ENCODE measurements at places on chromosomes 11 and 22.

- no peak for DNase-seq
Observed at GRCh38 chr11:115652094-115652493, 147.9 kb upstream of the CADM1 start.

- DNase-seq, result peak; percentile 61
Observed at GRCh38 chr22:41447435-41448188, 1.0 kb upstream of the TOB2 start.

- no peak for DNase-seq
Observed at GRCh38 chr11:3153291-3153861, 11.7 kb downstream of the OSBPL5 start.

DNA sequence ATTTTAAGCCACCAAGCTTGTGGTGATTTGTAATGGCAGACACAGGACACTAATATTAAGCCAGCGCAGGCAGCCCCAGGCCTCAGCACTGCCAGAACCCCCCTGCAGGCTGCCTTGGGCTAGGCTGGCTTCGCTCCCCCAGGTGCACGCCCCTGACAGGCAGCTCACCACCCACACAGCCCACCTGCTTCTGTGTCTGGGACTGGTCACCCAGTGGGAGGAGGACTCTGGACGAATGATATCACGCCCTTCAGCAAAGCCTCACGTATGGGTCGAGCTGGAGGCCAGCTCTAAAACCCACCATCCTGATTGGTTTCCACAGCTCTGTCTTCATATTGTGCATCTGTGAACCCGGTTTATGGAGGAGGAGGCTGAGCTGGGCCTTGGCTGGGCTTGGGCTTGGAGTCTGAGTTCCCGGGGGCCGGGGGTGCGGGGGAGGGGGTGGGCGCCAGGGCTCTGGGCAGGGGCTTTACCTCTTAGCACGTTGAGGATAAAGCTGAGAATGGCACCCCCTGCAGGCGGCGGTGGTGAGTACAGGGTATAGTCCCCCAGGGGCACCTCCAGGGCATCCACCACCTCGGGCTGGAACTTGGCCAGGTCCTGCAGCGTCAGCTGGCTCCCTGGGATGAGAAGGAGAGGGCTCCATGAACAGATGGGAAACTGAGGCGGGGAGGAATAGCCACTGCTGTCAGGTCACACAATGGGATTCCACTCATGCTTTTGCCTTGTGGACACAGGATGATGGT is 13.8 kb downstream of the GGT5 start:
- peak; percentile 3 for DNase-seq

DNA sequence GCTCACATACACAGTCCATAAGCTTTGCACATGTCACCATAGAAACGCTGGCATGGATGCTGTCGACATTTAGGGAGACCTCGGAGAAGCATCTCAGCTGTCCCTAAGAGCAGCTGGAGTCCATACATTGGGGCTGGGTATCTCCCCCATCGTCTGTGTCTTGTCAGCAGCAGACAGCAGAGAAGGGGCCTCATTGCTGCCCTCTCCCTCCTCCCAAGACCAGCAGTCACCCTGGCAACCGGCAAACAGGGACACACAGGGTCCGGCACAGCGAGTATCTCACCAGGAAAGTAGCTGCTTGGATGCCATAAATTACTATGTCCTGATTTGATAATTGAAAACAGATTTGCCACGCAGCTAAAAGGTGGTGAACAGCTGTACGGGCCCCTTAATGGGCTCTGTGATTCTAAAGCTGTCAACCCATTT is 84.4 kb downstream of the CD44 start:
- DNase-seq, result no peak

DNA sequence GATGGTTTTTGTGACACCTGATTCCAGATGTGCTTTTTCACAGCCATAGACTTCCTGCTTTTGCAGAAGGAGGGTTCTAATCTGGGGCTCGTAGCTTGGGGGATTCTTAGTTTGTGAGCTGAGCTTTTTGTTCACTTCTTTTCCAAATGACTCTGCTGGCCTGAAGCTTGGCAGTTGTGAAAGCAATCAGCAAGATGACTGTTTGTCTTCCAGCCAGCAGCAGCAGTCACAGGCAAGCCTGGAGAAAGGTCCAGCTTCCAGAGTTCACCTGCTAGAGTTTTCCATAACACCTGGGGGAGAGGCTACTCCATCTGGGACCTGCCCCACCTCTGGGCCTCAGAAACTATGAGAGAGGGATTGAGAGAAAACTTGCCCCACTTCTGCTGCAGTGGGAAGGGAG is 4.1 kb downstream of the MARK2 start:
- no peak for DNase-seq

- DNase-seq, result no peak
Observed at GRCh38 chr11:96741068-96741467, 351.3 kb downstream of the JRKL start.

- DNase-seq, result no peak
Observed at GRCh38 chr11:31813391-31814175, 2.5 kb upstream of the PAX6 start.

- DNase-seq, result peak; percentile 25
Observed at GRCh38 chr11:36622431-36623136, 24.5 kb upstream of the RAG2 start.

- no peak for DNase-seq
Observed at GRCh38 chr22:20439928-20440575, 2.4 kb upstream of the SCARF2 start.

GRCh38 chr22:41198027-41198580 is 7.0 kb upstream of the L3MBTL2 start:
- peak; percentile 44 for DNase-seq

GRCh38 chr11:129698212-129698611 is 117.4 kb upstream of the TMEM45B start:
- no peak for DNase-seq

DNA sequence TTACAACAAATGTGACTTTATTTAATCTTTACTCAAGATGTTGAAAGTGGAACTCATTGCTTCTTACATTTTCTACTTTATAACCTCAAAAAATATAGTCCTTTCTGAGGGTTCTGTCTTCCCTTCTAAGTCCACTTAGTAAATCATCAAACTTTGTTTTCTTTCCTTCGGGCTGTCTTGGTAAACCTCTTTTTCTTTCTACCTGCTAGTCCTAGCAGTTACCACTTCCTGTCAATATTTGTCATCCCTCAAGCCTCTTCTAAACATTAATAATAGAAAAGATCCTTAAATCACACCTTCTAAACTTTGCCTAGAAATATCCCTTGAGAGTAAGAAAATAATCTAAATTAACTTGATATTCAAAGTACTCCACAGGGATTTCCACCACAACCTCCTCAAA is 580.4 kb downstream of the CNTN5 start:
- no peak for DNase-seq

- no peak for DNase-seq
Observed at GRCh38 chr11:95295382-95296149, 64.6 kb upstream of the SESN3 start.

DNA sequence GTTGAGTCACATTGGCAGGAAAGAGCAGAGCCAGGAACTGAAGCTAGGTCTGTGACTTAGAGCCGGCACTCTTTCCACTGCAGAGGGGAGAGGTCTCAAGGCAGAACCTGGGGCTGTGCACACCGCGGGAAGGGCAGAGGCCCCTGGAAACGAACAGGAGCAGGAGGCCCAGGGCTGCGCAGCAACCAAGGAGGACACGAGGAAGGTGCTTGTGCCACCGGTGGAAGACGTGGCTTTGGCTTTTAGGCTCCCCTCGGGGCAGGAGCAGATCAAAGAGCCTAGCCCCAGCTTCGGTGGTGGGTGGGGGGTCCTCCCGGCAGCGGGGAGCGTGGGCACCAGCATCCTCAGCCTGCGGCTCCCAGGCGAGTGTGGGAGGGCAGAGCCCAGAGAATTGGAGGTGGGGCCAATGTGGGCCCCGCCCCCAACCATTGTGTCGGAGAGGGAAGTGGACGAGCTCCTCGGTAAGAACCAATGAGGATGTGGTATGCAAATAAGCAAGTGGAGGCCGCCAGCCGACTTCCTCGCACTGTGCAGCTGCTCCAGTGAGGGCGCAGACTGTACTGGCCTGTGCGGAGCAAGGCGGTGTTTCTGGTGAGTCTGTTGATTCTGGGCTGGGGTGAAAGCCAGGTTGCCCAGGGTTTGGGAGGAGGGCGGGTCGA is at the start of gene CCDC116:
Gene CCDC116 (plus strand): TSS at position 524 of the 659 bp plus-strand sequence. CDS start 422 bp downstream, outside the sequence.
- DNase-seq, result no peak

- DNase-seq, result no peak
Observed at GRCh38 chr11:64838600-64839334, 5.7 kb downstream of the CDC42BPG start.

GRCh38 chr11:42003801-42004200 is 544.3 kb upstream of the LRRC4C start:
- DNase-seq, result no peak

- DNase-seq, result no peak
Observed at GRCh38 chr11:27420722-27421572, 51.6 kb downstream of the LGR4 start.

- DNase-seq, result no peak
Observed at GRCh38 chr22:28909375-28909774, 26.0 kb downstream of the ZNRF3 start.

DNA sequence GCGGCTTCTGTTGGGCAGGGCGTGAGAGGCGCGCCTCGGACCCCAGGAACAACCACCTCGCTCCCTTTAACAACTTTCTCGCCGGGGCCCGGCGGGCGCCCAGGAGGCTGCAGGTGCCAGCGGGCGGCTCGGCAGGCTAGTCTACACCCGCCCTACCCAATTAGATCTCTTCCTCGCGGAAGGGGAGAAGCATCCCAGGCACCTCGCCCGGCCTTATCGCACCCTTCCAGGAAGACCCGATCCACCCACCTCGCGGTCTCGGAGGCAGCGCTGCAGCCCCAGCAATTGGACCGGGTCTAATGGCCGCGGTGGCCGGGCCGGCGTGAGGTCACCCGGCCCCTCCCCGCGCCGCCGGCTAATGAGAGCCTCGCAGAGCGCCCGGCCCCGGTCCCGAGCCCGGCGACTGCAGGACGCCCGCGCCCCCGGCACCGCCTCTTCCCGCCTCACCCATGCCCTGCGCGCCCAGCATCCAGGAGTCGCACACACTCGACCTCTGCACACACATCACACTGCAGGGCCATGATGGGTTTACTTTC is at the start of gene PLAAT3:
Gene PLAAT3 (minus strand): TSS at position 298 of the 536 bp plus-strand sequence. CDS start 419 bp downstream, outside the sequence.
- DNase-seq, result peak; percentile 20

- no peak for DNase-seq
Observed at GRCh38 chr11:69554849-69555248, 73.4 kb downstream of the LINC01488 start.

- no peak for DNase-seq
Observed at GRCh38 chr11:135027461-135027860, 615.4 kb upstream of the B3GAT1 start.

DNA sequence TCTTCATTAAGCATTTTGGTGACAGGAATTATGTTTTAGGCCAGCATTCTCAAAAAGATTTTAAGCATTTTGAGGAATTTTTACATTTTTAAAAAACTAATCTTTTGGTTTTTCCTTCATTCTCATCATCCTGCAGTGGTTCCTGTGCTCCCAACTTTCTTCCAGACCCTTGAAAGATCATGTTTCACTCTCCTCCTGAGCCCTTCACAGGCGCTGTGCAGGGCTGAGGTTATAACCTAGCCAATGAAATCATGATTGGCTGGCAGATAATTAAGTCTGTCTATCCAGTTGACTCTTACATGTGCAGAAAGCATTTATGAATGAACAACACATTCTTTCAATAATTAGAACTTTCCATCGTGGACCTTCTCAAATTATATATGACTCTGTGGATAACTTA is 226.3 kb downstream of the DDX10 start:
- no peak for DNase-seq

DNA sequence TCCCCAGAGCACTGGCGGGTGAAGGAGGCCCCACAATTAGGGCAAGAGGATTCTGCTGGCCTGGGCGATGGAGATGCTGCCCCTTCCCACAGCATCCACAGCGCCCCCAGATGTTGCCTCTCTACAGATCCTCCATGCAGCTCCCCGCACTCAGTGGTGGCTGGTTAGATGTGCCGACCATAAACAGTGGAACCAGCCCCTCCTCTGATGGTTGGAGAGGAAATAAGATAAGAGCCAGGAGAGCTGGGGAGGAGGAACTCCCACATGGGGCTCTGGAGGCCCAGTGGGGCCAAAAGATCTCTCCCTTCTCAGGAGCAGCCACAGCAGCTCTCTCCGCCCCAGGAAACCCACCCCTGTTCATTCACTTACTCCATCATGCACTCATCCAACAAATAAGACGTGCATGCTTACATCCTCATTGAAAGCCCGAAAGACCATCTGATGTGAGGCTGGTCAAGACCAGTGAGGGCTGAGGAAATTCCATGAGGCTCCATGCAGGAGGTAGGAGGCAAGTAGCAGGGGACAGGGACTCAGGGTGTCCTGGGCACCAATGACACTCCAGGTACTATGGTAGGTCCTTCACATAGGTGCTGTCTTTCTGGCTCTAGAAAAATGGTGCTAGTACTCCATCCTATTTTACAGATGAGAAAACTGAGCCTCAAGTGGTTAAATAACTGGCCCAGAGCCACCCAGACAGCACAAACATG is 1.5 kb downstream of the PTGDR2 start:
- no peak for DNase-seq

- peak; percentile 0 for DNase-seq
Observed at GRCh38 chr11:40924915-40925314, 534.5 kb downstream of the LRRC4C start.

GRCh38 chr22:28344918-28345703 is 334.5 kb downstream of the TTC28 start:
- no peak for DNase-seq

DNA sequence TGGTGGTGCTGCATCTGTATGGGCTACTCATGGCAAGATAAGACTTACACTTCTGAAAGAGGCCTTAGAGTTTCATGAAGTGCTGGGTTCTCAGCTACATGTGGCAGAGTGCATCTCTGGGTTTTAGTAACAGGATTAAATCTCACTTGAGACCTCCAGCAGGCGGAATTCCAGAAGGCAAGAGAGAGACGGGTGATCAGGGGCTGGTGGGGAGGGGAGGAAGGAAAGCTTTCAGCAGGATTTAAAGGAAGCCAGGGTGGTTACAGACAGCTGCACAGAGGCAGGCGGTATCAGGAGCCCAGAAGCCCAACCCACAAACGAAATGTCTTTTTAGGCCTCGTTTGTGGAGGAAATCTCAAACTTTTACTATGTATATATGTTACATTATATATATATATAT is 56.2 kb upstream of the CD82 start:
- DNase-seq, result no peak

DNA sequence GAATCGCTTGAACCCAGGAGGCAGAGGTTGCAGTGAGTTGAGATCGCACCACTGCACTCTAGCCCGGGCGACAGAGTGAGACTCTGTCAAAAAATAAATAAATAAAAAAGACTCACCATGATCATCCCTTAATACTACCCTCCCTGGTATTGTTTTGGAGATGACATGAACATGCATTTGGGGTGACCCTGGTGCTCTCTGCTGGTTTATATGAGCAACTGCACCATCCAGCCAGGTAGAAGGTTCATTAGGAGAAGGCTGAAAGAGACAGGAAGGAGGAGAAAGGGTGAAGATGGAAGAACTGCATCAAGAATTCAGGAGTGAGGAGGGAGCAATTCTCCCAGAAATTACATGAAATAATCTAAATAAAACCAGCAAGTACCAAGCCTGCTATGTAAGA is 37.8 kb downstream of the SLC5A1 start:
- DNase-seq, result peak; percentile 44

DNA sequence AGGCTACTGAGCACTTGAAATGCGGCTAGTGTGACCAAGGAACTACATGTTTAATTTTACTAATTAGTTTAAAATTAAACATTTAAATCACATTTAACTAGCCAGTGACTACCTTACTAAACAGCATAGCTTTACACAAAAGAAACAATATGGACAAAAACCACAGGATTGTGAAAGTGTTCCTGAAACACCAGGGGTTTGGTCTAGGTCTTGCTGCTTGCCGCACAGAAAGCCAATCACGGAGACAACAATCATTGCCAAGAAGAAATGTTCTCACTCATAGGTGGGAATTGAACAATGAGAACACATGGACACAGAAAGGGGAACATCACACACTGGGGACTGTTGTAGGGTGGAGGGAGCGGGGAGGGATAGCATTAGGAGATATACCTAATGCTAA is 309.5 kb downstream of the C11orf87 start:
- no peak for DNase-seq

All from NCI-H345 (cell line).